ENCODE measurements at places on chromosomes 7 and 10.

DNA sequence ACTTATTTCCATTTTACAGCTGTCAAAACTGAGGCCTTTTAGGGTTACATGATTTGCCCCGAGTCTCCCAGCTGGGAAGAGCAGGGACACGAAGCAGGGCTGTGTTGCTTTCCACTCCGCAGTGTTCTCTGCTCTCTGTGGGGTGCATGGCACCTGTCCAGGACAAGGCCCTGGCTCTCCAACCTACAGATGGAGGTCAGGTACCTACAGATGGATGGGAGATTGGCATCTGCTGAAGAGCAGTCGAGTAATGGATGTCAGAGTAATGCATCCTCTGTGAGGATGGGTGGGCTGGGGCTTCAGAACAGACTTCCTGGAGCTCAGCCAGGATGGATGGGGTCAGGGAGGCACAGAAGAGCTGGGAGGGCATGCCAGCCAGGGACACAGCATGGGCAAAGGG is 85.0 kb downstream of the EMX2 start:
- DNase-seq = no peak

DNA sequence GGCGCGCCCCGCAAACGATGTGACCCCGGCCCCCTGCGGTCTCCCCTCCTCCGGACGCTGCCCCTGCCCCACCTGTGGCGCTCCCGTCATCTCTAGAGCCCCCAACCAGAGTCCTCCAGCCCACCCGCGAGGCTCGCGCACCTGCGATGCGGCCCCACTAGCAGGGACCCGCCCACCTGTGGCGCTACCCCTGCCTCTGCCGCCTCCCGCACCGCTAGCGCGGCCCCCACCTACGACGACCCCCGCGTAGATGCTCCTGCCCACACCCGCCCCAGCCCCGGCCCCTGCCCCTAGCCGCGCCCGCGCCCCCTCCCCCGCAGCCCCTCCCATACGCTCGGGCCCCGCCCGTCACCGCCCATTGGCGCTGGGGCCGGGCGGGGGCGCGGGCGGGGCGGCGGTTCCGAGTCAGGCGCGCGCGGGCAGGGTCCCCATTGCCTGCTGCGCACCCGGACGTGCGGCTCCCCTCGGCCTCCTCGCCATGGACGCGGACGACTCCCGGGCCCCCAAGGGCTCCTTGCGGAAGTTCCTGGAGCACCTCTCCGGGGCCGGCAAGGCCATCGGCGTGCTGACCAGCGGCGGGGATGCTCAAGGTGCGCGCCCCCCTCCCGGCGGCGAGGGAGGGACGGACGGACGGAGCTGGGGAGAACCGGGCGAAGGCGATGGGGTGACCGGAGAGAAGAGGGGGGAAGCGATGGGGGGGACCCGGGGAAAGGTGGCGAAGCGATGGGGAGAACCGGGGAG is at the start of gene PFKP:
Gene PFKP, plus strand, starts transcription at position 431 of the 741 bp plus-strand sequence. Its CDS starts 48 bp downstream, at position 479.
- DNase-seq = no peak

GRCh38 chr7:137923380-137923779 is 76.6 kb upstream of the DGKI start:
- no peak for DNase-seq

DNA sequence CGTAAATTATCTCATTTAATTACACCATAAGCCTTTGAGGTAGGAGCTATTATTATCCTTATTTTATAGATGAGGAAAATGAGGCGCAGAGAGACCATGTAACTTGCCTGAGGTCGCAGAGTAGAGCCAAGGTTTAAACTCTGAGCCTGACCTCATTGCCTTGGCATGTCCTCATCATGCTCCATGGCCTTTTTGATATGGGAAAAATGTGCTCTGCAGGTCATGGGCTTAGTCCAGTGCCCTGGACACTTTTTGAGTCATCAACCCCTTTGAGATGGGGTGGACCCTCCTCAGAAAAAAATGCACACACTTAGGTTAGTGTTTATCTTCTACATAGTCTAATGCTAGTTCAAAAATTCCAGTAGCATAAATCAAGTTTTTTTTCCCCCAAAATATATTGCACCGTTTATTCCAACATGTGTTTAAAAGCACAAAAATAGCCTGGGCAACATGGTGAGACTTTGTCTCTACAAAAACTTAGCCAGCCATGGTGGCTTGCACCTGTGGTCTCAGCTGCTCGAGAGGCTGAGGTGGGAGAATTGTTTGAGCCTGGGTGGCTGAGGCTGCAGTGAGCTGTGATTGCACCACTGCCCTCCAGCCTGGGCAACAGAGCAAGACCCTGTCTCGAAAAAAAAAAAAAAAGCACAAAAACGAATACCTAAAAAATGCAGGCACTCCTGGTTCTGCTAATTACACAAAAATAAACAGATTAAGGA is 28.6 kb upstream of the TMEM178B start:
- DNase-seq = no peak

DNA sequence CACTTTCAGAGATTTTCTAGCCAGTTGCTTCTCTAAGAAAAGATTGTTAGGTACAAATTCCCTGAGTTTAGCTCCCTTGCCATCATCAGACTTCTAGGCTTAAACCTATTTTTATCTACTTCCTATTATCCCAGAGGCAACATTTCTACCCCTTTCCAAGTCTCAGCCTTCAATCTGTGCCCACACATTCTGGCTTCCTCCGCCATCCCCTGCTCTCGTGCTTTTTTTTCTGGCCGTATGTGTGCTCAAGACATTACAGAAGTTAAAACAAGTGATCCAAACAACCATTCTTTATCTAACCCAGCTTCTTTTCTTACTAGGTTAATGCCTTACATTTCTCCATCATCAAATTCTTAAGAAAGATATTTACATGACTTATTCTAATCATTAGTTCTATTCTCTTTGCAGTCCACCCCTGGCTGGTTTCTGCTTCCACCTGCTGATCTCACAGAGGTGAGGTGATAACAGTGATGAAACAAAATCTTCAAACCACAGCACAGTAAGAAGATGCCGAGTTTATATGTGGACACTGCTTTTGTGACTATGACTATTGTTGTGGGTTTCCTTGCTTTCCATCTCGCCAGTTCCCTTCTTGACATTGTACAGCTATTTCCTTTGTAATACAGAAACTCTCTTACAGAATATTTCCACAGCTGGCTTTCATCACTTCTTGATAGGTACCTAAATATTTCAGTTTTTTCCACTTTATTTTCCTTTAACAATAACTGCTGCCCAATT is 18.3 kb upstream of the CDK6 start:
- no peak for DNase-seq

DNA sequence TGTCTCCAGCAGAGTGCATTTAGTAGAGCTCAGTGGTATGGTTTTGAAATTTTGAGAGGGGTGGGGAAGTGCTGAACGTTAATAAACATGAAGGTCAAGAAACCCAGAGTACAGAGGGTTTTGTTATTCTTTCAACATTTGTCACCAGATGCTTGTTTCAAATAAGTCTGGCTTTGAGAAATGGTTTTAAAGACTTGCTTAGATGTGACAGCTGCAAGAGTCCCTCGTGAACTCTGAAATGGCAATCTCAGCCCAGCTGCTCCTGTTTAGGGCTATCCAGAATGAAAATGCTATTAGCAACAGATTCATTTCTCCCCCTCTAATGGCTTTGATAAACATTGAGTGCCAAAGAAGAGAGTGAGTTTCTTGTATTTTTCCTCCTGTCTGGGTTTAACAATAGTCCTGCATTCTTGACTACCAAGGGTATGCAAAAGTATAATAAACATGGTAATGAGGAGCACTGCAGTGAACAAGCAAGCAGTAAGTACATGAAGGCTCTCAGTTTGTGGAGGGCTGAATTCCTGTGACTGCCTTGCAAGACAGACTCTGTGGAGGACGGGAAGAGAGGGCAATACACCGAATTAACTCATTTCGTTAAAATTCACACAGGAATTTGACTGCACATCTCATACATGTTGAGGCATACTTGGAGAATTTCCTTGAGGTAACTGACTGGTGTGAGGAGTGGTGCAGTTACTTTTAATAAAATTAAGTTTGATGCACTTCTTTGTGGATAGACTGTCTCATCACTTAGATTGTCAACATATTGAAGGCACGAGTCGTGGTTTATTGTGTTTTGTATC is 490.9 kb downstream of the REEP3 start:
- DNase-seq = no peak

- no peak for DNase-seq
Measured at GRCh38 chr10:105148456-105148855, 507.4 kb downstream of the SORCS3 start.

GRCh38 chr10:124339119-124340032 is 79.3 kb downstream of the OAT start:
- no peak for DNase-seq

GRCh38 chr7:117682681-117683385 is 190.4 kb downstream of the CTTNBP2 start:
- DNase-seq = no peak

- DNase-seq = no peak
Measured at GRCh38 chr10:6037422-6037821, 24.7 kb downstream of the IL2RA start.

- peak; percentile 69 for DNase-seq
Measured at GRCh38 chr7:103989785-103990767, 618 bp upstream of the RELN start.

DNA sequence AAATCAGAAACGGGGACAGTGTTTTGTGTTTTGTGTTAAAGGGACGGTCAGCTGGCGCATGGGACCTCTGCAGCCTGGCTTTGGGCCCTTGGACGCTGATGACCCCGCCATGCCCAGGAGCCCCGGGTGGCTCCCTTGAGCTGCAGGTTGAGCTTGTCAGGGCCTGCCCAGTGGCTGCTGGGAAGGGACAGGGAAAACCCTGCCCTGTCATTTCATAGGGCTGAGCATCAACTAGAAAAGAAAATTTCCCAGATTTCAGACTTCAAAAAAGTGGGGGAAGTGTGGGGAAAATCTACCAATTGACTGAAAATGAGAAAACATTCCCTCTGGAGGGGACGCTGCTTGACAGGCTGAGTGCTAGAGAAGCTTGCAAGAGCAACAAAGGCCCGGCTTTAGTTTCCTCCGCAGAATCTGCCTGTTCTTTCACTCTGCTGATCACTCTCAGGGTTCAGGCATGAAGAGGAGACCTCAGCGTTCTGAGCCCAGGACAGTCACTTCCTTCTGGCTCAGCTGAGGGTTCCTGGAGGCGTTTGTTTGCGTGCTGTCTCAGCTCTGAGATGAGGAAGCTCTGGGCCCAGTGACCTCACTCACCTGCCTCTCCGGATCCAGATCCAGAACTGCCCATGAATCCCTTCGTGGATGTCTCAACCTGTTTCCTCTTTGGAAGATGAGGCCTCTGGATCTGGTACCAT is 18.6 kb upstream of the DNAJB6 start:
- DNase-seq = no peak

DNA sequence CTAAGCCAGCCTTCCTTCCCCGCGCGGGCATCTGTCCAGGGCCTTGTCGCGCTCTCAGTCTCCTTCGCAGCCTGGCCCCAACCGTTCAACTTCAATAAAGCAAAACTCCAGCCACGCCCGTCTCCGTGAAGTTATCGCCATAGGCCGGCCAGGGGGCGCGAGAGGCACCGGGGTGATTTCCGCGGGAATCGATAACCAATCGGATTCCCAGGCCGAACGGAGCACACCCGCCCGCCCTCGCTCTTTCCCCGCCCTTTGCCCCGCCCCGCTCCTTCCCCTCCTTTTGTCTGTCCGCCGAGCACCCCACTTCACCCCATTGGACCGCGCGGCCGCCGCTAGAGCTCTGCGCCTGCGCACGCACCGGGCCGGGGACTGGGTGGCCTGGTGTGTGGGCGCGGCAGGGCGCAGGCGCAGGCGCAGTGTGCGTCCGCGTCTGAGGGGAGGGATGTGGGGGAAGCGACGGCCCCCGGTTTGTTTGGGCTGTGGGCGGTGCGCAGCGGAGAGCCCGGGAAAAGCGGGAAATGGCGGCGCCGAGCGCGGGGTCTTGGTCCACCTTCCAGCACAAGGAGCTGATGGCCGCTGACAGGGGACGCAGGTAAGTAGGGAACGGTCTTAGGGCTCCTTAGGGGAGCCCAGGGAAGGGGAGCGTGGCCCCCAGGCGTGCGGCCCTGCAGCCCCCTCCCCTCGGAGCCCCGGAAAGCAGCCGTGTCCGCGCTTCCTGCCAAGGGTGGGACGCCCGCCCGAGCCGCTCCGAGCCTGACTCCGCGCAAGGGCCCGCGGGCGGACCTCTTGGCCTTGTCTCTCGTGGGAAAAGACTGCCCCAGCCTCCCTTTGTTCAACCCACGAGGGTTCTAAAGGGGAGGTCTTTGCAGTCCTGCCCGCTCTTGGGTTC is at the start of gene CASP2:
Gene CASP2, plus strand, starts transcription at position 417 of the 892 bp plus-strand sequence. Its CDS starts 105 bp downstream, at position 522.
- DNase-seq = peak; percentile 87

- no peak for DNase-seq
Measured at GRCh38 chr10:113612154-113612553, 51.7 kb downstream of the NRAP start.

DNA sequence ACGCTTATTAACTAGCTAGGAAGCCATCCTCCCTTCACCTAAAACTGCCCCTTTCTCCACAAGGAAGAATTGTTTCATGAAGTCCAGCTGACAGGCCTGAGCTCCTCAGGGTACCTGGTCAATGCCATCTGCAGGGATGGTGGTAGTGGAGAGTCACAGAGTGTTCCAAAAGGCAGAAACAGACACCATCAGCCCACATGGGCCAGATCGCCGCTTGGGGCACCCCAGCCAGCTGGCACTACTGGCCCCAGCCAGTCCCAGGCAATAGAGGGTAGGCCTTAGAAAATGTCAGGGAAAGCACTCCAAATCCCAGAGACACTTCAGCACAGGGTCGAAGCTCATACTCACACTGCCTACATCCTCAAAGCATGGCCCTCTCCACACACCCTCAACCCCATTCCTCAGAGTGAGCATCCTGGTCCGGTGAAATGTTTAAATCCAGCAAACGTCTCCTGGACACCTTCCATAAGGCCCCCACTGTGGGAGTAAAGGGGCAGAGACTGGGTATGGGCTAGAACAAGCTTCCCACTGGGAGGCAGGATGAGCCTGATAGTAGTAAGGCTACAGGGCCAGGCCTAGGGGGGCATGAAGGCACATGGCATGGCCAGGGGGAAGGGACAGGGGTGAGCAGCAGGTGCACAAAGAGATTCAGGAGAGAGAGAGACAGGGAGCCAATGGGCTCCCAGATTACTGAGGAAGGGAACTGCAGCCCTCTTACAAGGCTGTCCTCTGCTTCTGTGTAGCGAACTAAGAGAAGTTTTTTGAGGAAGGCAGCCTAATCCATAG is 1.9 kb downstream of the LRRC20 start:
- DNase-seq = no peak
